Cardiac fibroblast (primary cell): ENCODE measurements at places on chromosomes 13 and 19.

DNA sequence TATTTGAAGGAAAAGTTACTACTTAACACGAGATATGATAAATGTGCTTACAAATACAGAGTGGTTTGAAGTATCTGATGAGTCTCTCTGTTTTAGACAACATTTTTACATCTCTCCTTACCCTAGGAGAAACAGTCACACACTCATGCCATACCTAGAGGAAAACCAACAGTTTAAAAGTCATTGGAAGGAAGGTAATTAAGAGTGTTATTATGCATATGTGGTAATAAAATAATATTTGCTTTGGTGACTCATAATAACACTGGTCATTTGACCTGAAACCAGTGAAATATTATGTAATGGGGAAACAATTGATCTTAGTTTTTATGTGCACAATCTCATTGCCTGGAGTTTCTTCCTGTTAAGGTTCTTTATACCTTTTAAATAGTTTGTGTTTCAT lies 136.9 kb upstream of the SOX21 start:
- peak; percentile 8 for DNase-seq

GRCh38 chr19:19461671-19462622 lies 53.4 kb downstream of the TSSK6 start:
- DNase-seq, result peak; percentile 42

- DNase-seq, result peak; percentile 26
Measured at GRCh38 chr13:109500146-109500773, 286.1 kb downstream of the IRS2 start.

GRCh38 chr19:28641395-28641794 lies 571.6 kb downstream of the UQCRFS1 start:
- DNase-seq, result no peak

GRCh38 chr13:114244637-114245036 lies 9.9 kb downstream of the CDC16 start:
- no peak for DNase-seq

DNA sequence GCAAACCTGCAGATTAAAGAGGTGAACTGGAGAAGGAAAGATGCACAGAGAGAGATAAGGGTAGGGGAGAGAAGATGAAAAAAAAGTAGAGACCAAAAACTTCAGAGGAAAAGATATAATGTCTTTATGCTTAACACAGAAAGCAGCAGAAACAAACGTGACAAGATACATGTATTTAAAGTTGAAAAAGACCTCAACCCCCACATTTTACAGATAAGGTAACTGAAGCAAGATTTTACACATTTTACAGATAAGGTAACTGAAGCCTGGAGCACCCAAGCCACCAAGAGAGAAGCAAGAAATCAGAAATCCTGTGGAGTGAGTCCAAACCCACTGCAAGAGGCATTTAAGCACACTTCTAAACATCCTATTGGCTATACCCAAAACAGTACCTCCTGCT lies 185.3 kb downstream of the TBC1D4 start:
- DNase-seq, result no peak

- DNase-seq, result no peak
Measured at GRCh38 chr13:105412171-105412570, 1123.3 kb downstream of the EFNB2 start.

DNA sequence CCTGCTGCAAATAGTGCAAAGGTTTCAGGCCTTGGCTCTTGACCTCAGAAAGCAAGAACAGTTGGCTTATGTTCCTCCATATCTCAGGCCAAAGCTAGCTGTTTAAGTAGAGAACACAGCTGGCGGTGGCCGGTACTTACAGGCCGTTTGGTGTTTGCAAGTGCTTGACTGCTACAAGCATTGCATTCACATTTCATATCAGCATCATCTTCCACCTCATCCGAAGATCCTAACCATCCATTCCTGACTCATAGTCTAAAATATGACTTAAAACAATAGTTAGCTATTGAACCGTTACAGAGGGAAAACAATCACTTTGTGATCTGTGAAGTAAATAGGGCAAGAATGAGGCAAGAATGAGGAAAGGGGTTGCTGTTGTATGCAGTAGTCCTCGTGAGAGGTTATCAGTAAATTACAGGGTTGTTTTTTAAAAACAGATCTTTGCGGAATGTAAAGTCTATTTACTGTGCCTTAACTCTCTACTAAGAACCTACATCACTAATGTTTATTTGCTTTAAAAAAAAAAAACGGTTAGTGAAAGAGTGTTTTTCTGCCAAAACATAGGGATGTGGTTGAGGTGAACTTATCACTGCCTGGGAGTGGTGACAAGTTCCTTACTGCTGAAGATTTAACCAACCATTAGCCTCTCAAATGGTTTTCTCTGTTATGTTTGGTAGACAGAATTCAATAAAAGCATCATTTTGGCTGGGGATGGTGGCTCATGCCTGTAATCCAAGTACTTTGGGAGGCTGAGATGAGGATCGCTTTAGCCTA lies 21.6 kb upstream of the WDR88 start:
- DNase-seq, result peak; percentile 48

- no peak for DNase-seq
Measured at GRCh38 chr13:30647824-30648521, 30.3 kb downstream of the USPL1 start.

DNA sequence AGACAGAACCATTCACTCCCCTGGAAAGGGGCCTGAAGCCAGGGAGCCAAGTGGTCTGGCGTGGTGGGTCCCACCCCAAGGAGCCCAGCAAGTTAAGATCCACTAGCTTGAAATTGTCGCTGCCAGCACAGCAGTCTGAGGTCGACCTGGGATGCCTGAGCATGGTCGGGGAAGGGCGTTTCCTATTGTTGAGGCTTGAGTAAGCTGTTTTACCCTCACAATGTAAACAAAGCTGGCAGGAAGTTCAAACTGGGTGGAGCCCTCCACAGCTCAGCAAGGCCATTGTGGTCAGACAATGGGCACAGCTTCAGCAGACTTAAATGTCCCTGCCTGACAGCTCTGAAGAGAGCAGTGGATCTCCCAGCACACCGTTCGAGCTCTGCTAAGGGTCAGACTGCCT lies 195.6 kb upstream of the DACH1 start:
- no peak for DNase-seq

DNA sequence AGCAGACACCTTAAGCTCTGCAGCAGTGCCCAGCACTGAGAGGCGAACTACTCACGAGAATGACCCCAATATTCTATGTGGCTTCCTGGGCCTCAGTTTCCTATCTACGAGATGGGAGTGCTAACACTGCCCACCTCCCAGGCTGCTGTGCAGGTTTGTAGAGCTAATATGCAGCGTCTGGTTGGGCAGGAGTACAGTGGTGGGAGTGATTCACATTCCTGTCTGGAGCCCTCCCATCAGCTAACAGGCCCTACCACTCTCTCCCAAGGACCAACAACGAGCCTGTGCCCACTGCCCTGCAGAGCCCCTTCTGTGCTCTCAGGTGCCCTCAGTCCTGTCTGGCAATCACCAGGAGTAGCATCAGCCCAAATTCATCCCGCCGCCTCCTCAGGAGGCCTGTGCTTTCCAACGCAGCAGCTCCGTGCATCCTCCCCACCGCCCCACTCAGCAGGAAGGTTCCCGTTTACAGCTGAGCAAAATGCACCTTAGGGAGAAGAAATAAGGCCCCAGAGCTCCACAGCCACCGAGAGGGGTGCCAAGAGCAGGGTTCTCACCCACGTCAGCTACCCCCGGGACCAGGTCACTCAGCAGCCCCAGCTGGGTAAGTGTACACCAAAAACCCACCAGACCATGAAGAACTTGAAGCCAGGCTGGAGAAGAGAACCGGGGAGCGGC lies 6.6 kb downstream of the AKT2 start:
- no peak for DNase-seq

- no peak for DNase-seq
Measured at GRCh38 chr13:86174622-86175021, 375.4 kb upstream of the SLITRK6 start.

- no peak for DNase-seq
Measured at GRCh38 chr19:6527893-6528543, 2.8 kb upstream of the TNFSF9 start.

- DNase-seq, result peak; percentile 67
Measured at GRCh38 chr19:3163230-3163886, 15.2 kb upstream of the S1PR4 start.

- DNase-seq, result peak; percentile 46
Measured at GRCh38 chr19:29715701-29716581, 880 bp upstream of the C19orf12 start.

DNA sequence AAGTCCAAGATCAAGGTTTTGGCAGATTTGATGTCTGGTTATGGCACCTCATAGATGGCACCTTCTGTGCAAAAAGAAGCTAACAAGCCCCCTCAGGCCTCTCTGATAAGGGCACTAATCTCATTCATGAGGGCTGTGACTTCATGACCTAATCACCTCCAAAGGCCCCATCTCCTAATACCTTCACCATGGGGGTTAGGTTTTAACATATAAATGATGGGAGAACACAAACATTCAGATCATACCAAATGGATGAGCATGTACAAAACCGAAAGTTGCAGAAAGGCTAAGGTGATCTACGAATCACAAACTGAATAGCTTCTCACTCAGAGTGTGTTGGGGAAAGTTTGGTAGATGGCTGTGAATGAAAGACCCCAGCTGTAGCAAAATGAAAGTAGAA lies 217.4 kb downstream of the TBC1D4 start:
- no peak for DNase-seq

- DNase-seq, result no peak
Measured at GRCh38 chr13:47455626-47456025, 545.4 kb downstream of the SUCLA2 start.

DNA sequence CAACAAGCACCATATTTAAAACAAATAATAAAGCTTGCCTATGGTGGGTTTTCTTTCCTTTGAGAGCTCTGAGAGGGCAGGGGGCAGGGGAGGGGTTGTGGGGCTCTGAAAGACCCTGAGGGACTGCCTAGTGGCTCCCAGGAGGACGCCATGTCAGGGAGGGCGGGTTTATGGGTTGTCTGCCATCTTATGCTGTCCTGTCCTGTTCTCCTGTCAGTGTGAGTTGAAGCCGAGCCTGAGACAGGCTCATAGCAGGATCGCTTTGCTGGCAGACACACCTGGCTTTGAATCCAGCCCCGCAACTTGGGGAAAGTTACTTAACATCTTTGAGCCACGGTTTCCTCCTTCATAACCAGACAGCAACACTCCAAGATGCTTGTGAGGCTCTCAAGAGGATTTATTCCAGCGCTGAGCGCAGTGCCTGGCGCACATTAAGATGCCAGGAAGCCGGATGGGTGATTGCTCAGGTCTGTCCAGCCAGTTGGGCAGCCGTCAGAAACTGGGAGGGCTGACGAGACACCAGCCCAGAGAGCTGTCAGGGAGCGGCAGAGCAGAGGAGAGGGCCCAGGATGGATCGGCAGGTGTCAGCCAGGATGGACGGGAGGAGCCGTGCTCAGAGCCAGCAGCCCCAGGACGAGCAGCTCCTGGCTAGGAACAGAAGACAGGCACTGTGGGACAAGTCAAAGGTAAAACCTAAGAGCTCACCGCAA lies 36.8 kb upstream of the C1QTNF9 start:
- no peak for DNase-seq

- DNase-seq, result peak; percentile 65
Measured at GRCh38 chr13:39051157-39051556, 12.9 kb downstream of the NHLRC3 start.

- DNase-seq, result peak; percentile 20
Measured at GRCh38 chr13:80215368-80215767, 125.6 kb downstream of the SPRY2 start.

- no peak for DNase-seq
Measured at GRCh38 chr19:41192574-41193429, at the start of gene CYP2S1. TSS of gene CYP2S1 (plus strand) at chr19:41193219. CDS start at chr19:41193265, 46 bp downstream.

- DNase-seq, result no peak
Measured at GRCh38 chr13:98416408-98416807, 160.5 kb downstream of the STK24 start.

GRCh38 chr13:44575741-44576350 lies at the start of gene TSC22D1:
TSS of gene TSC22D1 (minus strand) at chr13:44576330. CDS start at chr13:44576074, 256 bp downstream.
- peak; percentile 66 for DNase-seq

DNA sequence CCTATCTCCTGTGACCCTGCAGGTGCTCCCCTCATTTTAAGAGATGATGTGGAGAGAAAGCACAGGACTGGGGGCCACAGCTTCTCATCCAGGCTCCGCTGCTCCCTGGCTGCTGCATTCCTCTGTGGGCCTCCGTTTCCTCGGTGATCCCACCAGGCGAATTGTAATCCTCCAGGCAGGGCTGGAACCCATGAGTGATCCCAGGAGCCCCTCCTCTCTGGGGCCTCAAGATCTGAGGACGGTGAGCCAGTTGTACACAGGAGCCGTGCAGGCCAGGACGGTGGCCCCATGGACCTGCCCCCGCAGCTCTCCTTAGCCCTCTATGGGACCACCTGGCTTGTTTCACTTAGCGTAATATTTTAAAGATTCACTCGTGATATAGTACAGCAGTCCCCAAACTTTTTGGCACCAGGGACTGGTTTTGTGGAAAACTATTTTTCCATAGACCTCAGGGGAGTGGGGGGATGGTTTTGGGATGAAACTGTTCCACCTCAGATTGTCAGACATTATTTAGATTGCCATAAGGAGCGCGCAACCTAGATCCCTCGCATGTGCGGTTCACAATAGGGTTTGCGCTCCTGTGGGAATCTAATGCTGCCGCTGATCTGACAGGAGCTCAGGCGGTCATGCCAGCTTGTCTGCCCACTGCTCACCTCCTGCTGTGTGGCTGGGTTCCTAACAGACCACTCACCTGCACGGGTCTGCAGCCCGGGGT lies 5.6 kb downstream of the FFAR3 start:
- no peak for DNase-seq

DNA sequence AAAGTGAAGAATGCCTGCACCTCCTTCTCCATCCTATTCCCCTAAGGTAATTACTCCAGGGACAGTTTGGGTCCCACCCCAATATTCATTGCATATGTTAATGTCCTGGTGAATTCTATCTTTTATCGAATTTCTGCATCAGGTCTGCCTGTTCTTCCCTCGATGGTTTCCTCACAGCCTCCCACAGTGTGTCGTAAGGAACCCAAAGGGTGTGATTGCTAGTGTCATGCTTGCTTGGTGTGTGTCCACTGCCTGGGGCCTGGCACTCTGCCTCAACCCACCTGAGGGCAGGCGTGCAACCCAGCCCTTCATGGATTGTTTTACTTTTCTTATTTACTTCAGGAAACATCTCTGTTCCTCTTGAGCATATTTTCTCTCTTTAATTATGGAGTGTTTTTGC lies 60.2 kb upstream of the CYSLTR2 start:
- no peak for DNase-seq

DNA sequence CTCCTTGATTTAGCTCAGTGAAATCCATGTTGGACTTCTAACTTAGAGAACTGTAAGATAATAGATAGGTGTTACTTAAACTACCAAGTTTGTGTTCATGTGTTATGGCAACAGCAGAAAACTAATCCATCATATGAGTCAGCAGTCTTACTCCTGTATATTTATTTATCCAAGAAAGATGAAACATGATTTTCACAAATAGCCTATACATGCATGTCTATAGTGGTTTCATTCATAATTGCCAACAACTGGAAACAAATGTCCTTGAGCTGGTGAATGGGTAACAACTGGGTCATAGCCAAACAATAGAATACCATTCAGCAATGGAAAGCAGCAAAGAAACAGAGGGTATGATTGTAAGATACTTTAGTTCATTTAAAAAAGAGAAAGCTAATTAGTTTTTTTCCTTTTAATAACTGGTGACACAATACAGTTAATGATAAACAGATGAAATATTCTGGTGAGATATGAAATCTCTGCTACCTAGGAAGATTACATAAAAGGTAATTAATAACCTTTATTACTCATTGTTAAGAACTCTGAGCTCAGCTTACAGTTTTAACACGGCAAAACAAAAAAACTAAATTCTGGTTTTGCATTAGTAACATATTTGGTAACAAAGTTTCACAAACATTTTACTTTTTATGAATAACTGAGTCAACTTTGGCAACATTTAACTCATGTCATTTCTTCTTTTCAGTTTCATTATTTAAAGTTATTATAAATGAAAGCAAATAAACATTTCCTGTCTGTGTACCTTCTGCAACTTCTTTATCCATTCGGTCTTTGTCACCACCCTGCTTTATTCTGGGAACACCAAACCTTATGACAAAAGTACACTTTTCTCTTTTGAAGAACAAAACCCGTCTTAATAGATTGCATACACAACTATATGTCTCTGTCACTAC lies 181.3 kb downstream of the LIG4 start:
- no peak for DNase-seq
